ENCODE measurements at places on chromosomes 13 and 19.

DNA sequence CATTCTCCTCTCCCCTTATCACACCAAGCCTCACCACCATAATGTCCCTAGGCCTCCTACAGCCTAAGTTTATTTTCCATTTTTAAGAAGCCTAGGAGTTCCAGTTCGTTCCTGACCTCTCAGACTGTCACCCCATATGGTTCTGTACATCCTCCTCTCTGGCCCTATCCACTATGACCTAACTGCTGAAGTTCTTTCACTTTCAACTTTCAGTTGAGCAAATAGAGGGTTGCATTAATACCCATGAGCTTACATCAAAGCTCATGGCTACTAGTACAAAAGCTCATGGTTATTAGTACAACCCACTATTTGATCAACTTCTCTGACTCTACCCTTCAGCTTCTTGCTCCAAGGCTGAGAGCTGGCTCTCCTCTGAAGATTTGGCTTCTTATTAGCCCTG lies 72.9 kb downstream of the FGF14 start:
- DNase-seq: no peak

GRCh38 chr19:38031423-38031770 lies 124.4 kb downstream of the SIPA1L3 start:
- no peak for DNase-seq

DNA sequence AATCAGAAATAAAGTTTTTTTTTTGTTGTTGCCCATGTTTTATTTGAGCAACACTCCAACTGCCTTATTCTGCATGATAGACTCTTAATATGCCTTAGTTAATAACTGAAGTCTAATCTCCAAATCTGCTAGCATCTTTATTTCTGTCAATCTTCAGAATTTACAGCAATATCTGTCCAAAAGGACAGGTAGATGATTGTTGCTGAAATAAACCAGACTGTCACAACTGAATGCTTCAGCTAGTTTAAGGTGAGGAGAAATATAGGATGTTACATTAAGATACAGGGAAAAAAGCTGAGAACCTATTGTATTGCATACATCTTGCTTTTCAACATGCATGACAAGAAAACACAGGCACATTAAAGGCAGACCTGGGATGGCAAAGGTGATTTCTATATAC lies 204.3 kb downstream of the SLITRK1 start:
- no peak for DNase-seq

GRCh38 chr13:108816375-108816774 lies 187.0 kb downstream of the MYO16 start:
- no peak for DNase-seq

- DNase-seq: no peak
Measured at GRCh38 chr19:15268192-15268927, 36.1 kb upstream of the EPHX3 start.

DNA sequence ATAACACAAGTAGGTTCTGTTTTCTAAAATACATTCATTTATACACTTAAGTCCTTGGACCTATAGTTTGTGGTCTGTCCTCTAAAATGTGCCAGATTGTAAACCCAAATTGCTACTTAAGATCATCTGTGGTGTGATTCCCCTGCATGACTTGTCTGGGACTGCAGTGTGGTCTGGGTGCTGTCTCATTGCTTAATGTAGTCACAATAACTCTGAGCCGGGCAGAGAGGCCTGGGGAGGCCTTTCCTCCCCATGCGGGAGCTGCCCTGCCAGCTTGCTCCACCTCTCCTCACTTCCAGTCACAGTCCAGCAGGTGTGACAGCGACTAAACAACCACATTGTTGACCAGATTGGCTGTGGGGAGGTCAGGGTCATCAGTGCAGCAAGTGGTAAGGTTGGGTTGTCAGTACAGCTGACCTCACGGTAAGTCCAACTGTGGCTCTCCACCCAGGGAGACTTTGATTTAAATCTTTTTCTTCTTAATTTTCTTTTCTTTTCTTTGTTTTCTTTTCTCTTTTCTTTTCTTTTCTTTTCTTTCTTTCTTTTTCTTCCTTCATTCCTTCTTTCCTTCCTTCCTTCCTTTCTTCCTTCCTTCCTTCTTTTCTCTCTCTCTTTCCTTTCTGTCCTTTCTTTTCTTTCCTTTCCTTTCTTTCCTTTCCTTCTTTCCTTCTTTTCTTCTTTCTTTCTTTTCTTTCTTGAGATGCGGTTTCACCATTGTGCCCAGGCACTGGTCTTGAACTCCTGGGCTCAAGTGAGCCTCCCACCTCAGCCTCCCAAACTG lies 4.4 kb upstream of the TUBA3C start:
- no peak for DNase-seq

DNA sequence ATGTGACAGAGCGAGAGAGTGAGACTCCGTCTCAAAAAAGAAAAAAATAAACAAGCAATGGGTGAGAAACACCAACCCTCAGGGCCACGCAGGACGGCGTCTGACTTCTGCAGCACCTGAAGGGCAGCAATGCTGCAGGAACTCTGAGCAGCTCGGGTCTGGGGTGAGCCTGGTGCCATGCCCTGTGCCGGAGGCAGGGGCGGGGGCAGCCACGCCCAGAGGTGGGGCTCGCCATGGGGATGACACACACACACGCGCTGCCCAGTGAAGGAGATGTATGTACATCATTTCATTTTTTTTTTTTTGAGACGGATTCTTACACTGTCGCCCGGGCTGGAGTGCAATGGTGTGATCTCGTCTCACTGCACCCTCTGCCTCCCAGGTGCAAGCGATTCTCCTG lies 24.3 kb downstream of the GPX4 start:
- no peak for DNase-seq

GRCh38 chr13:102875256-102875655 lies 29.4 kb downstream of the ERCC5 start:
- no peak for DNase-seq

- DNase-seq: no peak
Measured at GRCh38 chr19:14562660-14563589, 8.9 kb downstream of the NDUFB7 start.

DNA sequence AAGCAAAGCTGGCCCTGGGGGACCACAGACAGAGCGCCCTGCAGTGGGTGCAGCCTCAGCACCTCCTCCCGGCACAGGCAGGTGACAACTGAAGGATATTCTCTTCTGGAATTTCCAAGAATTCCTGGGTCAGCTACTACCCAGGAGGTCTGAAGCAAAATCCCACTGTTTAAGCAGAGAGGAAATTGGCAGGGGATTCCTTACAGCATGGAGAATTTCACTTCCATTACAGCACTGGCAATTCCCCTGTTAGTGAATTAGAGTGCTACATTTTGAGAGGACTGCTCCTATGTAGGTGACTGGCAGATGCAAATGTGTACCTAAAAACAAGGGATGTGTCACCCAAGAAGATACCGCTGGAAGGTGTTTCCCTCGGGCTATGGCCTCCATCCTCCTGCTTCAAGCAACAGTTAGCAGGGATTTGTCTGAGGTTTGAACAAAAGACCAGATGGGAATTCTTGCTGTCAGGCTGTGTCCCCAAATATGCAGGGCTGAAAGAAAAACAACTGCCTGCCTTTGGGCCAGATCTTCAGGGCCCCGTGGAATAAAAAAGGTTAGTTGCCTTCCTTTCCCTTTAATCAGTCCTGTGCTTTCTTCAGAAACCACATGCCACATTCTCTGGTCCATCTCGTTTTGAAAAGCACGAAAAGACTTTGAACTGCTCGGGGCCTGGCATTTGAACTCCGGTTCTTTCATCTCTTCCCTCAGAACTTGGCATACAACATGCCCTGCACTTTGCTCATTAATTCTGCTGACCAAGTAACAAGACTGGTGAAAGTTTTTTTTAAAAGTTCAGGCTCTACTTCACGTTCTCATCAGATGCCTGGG lies 296.4 kb downstream of the DNAJC15 start:
- DNase-seq: no peak

GRCh38 chr13:112132619-112133018 lies 65.7 kb downstream of the SOX1 start:
- DNase-seq: no peak

GRCh38 chr19:10321874-10322835 lies 6.3 kb upstream of the FDX2 start:
- no peak for DNase-seq

DNA sequence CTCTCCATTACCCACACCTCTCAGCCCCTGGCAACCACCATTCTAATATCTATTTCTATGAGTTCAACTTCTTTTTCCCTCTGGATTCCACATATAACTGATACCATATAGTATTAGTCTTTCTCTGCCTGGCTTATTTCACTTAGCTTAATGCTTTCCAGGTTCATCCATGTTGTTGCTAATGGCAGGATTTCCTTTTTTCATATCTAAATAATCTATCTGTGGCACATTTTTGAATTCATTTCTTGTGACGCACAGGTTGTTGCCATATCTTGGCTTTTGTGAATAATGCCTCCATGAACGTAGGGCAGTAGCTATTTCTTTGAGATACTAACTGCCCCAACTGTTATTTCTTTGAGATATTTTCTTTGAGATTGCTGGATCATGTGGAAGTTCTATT lies 235.6 kb downstream of the SPRY2 start:
- no peak for DNase-seq

All from activated CD4-positive, alpha-beta memory T cell treated with anti-CD3 and anti-CD28 coated beads for 36 hours (primary cell).